ENCODE measurements at places on chromosomes 2 and 18.

GRCh38 chr18:24840640-24841039 lies 380.2 kb downstream of the HRH4 start:
- DNase-seq = no peak

- no peak for DNase-seq
These were observed 129.7 kb downstream of the PHLPP1 start for GRCh38 chr18:62844850-62845643.

DNA sequence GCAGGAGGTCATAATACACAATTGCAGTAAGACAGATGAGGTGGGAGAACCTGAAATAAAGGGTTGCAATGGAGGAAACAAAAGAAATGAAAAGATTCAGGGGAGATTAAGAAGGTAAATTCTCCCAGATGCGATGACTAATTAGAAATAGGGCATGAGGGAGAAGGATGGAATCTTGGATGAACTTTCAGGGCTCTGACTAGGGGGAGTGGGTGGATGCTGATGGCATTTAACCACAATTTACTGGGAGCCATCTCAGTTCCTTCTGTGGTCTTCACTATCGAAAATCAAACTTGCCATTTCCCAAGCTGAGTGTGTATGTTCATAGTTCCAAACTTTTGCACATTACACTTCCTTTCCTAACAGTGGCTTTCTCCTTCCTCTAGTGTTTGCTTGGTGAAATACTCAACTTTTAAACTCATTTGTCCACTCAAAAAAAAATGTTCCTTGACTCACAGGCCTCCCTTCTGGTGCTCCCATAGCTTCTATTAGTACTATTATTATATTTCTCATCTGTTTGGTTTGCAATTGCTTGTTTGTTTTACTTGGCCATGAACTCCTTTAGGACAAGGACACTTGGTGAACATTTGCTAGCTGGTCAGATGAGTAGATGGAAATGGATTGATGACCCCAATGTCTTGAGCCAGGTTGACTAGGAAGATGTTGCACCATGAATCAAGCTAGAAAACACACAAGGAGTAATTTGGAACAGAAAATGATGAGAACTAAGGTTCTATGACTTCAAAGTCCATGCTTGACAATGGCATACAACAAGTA lies 178.5 kb downstream of the DIS3L2 start:
- DNase-seq = no peak

DNA sequence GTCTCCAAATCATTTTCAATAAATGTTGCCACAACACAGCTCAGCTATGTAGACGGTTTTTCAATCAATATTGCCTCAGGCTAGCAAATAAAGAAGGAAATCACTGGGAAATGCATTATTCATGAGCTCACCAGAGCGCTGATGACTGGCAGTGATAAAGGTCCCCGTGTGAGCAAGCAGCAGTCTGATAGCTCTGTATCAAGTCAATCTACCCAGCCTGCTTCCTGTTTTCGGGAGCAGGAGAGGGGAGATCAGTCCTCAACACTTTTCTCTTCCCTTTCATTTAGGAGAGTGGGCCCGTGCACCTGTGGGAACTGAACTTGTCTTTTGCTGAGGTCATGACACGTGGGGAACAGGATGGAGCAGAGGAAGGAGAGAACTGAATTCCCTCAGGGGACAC lies 253.9 kb upstream of the SIX2 start:
- DNase-seq = no peak

DNA sequence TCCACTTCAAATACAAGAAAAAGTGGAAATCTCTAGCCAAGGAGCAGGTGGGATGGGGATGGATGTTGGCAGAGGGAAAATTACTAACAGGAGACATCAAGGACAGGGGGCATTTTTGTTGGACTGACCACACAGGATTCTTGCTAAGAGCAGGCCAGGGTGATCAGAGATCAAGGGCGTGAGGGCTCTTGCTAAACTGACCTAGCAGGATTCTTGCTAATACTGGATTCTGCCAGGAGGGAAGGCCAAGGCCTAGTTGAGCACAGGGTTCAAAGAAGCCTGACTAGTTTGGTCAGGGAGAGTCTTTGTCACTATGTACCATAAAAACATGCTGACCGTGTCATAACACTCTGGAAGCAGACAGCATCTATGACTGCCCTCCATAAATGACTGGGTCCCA lies 442.7 kb downstream of the PID1 start:
- DNase-seq = no peak
